Suprapubic skin (tissue), 4 donors: ENCODE measurements at places on chromosomes 2 and 18. TPM values are rescaled to one million over a fixed set of nuclear protein-coding genes. Genes with fewer than 3 reads are reported as not detected.

DNA sequence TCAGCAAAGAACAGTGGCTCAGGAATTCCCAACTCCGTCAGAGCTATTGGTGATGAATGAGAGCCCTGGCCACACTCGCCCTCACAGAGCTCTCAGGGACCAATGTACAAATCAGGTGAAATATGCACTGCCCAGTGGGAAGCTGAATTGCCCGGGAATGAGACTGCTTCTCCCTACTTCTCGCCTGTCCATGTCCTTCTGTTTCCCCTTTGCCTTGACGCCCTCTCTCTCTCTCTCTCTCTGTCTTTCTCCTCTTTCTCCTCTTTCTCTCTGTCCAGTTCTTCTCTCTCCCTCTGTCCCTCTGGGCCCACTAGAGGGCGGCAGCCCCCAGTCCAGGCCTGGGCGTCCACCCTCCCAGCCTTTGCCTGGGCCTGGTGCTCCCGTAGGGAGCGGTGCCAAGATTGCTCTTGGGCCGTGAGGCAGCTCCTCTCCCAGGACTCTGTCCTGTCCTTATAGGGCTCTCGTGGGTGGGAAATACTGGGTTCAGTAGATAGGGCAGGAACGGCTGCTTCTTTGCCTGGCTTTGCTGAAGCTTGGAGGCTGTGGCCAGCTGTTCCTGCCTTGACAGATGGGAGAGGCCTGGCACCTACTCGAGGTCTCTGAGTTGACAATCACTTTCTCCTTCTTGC, 28.4 kb upstream of the PUM2 start:
- DNase-seq, result peak; percentile 83

- no peak for DNase-seq
Measured at GRCh38 chr18:22267225-22267624, 97.8 kb downstream of the GATA6 start.

GRCh38 chr18:59667488-59667887, 29.7 kb downstream of the CCBE1 start:
- DNase-seq, result no peak

GRCh38 chr2:235098269-235098668, 146.5 kb downstream of the SH3BP4 start:
- no peak for DNase-seq

DNA sequence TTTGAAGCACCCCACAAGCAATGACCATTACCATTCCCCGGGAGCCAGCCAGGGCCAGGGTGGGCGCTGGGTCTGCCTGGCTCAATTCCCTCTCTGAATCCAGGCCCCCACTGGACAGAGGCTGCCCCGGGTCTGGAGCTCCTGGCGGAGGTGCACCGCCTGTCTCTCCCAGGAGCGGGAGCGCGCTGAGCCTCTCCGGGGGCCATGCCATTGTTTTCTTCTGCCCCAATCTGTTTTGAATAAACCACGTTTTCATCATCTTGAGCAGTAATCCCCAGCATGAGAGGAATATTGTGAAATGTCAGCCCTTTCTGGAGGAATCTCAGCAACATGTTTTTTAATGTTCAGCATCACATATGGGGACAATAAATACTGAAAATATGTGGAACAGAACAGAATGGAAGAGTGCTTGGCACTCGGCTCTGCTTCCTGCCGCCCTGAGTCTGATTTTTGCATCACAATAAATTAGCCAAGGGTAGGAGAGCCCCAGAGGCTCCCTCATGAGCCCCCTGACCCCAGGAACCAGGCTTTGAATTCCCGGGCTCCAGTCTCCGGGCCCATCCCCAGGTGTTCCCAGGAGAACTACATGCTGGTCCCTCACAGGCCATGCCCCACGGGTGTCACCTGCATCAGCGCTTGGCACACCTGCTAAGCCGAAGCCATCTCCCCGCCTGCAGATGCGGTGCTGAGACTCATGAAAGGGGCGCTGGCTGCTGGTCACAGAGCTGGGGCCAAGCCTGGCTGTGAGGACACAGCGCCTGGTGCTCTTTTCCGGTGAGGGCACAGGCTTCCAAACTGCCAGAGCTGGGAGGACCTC, 88.8 kb downstream of the INHBB start:
- peak; percentile 83 for DNase-seq

- DNase-seq, result no peak
Measured at GRCh38 chr2:35946478-35946877, 409.1 kb upstream of the CRIM1 start.

DNA sequence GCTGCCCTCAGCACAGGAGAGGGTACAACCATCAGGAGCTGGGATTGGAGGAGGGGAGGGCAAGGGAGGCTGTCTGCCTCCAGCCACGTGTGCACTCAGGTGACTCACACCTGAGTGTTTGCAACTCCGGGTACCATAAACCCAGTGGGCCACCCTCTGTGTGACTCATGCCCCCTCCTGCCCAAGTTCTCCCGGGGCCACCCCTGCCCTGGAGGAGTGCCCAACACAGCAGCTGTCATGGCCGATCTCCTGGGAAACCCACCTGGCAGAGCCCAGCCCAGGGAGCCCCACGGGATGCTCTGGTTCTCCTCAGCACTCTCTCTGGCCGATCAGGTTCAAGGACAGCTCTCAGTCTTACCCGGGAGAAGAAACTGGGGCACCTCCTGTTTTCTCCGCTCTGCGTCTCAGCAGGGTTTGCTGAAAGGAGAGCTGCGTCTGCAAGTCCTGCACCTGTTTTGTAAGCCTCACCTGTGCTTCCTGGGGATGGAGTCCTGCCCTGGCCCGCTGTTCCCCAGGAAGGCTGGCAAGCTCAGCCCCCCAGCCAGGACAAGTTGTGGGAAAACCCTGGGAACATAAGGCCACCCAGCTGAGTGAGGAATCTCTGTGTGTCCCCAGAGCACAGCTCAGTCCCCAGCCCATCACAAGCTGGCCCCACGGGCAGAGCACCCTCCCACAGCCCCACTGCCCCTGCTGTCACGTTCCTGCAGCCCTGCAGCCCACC, 44.0 kb upstream of the UBE2F start:
- no peak for DNase-seq

GRCh38 chr2:98102878-98103277, 15.9 kb downstream of the VWA3B start:
- no peak for DNase-seq

- DNase-seq, result no peak
Measured at GRCh38 chr2:18009891-18010290, 131.4 kb downstream of the KCNS3 start.

- no peak for DNase-seq
Measured at GRCh38 chr2:161141033-161141432, 19.2 kb upstream of the TANK start.

GRCh38 chr2:165163761-165164160, 40.1 kb downstream of the SCN3A start:
- no peak for DNase-seq

DNA sequence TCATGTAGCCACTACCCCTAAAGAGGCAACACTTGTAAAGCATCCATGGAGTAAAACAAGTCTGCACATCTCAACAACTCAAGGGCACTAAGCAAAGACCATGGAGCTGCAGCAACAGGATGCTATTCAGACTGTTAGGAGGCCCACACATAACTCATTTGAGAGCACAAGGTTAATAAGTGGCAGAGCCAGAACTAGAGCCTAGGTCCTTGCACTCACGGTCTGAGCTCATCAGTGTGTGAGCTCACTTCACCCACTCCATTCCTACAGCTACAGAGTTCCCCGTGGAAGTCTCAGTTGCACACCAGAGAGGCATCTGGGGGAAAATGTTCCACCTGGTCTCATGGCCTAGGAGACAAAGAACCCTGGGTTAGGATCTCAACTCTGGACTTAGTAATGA, 35.0 kb downstream of the TTC32 start:
- DNase-seq, result no peak

GRCh38 chr2:8999797-9000196, 3.7 kb downstream of the MBOAT2 start:
- DNase-seq, result no peak

GRCh38 chr18:5770176-5770575, 125.1 kb downstream of the TMEM200C start:
- no peak for DNase-seq

GRCh38 chr2:181123798-181124231, 143.4 kb downstream of the UBE2E3 start:
- no peak for DNase-seq

DNA sequence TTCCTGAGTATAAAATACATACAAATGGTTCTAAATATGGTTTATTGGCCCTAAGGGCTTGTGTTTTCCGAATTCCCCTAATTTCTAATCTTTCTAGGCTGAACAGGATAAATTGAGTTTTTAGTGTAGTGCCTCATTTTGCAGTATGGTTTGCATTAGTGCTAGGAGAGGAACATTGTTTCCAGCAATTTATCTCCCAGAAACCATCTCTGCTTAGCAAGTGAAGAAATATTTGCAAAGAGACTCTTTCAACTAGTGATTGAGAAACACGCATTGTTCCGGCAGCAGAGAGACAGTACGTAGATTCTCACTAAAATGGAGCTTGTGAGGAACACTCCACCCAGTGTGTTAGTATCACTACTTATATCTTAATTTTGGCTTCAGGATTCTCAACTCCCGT, 177.8 kb upstream of the EPAS1 start:
- DNase-seq, result no peak

DNA sequence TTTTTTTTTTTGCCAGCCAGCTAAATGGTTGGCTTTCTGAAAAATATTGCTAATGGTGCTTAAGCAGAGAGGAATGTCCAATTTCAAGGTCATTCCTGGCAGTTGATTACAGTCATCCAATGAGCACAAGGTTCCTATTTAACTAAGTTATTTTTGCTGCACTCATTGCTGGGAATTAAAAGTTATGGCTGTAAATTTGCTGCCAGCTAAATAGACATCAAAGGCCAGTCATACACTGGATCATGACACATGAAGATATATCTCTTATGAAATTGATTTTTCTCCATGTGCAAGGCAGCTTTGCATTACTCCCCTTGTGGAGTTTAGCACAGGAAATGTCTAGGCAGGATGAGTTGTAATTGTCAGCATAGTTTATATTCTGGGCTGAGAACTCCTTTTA, 1898.4 kb upstream of the CELF4 start:
- no peak for DNase-seq

DNA sequence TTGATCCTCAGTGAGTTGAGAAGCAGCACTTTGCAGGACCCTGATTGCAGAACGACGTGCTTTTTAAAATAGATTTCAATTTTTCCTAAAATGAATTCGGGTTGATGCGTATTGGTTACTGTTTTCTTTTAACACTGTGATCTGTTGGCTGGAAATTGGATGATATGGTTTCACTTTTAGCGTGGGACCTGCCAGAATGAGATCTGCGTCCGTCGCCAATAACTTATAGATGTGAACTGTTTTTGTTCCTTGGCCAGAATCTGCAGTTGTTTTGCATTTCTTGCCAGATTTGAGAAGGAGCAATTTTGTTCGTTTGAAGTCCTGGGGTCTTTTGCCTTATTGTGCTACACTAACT, 703 bp downstream of the UGGT1 start:
- no peak for DNase-seq

TUBA4B gene
- total RNA-seq, result not detected

PTPRN gene
- total RNA-seq, result not detected

OR6B2 gene
- not detected for total RNA-seq

GFPT1 gene
- 10.7 TPM for total RNA-seq
